NCI-H69 (cell line): ENCODE measurements at places on chromosomes 13 and 19.

GRCh38 chr13:26599860-26600259, 42.4 kb downstream of the WASF3 start:
- DNase-seq = peak; percentile 90

DNA sequence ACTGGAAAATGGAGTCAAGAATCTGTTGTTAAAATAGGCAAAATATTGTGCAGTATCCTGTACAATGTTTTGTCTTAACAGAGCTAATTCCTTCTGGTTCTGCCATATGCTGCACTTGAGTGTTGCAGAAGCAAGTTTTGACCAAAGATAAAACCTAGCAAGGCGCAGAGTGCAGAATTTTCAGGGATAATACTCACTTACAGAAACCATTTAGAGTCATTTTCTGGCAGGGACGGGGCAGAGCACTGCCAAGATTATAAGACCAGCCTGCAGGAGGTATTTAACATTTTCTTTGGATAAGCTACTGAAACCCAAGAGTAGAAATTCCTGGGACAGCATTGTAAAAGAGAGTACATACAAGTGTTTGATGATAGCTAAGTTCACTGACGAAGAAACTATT, 159.5 kb upstream of the EDNRB start:
- DNase-seq = no peak

DNA sequence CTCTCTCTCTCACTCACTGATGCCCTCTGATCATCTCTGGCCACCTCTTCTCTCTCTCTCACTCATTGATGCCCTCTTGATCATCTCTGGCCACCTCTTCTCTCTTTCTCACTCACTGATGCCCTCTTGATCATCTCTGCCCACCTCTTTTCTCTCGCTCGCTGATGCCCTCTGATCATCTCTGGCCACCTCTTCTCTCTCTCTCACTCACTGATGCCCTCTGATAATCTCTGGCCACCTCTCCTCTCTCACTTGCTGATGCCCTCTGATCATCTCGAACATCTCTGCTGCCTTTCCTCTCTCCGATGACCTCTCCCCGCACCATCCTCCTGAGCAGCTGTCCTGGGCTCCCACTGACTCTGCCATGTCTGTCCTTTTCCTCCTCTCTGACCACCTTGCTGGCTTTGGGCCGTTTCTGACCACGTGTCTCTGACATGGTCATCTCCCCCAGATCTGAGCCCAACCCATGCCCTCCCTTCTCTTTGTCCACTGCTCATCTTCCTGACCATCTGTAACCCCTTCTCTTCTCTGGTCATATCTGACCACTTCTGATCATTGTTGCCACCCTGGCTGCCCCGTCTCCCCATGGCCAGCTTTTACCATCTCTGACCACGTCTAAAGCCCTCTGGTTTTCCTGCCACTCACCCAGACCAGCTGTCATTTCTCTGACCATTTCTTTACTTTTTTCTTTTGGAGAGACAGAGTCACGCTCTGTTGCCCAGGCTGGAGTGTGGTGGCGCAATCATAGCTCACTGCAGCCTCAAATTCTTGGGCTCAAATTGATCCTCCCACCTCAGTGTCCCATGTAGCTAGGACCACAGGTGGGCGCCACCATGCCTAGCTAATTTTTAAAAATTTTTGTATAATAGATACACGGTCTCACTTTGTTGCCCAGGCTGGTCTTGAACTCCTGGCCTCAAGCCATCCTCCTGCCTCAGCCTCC, 2.4 kb downstream of the LRFN3 start:
- DNase-seq = no peak

- no peak for DNase-seq
Observed at GRCh38 chr13:44352202-44352601, 21.4 kb upstream of the SERP2 start.

DNA sequence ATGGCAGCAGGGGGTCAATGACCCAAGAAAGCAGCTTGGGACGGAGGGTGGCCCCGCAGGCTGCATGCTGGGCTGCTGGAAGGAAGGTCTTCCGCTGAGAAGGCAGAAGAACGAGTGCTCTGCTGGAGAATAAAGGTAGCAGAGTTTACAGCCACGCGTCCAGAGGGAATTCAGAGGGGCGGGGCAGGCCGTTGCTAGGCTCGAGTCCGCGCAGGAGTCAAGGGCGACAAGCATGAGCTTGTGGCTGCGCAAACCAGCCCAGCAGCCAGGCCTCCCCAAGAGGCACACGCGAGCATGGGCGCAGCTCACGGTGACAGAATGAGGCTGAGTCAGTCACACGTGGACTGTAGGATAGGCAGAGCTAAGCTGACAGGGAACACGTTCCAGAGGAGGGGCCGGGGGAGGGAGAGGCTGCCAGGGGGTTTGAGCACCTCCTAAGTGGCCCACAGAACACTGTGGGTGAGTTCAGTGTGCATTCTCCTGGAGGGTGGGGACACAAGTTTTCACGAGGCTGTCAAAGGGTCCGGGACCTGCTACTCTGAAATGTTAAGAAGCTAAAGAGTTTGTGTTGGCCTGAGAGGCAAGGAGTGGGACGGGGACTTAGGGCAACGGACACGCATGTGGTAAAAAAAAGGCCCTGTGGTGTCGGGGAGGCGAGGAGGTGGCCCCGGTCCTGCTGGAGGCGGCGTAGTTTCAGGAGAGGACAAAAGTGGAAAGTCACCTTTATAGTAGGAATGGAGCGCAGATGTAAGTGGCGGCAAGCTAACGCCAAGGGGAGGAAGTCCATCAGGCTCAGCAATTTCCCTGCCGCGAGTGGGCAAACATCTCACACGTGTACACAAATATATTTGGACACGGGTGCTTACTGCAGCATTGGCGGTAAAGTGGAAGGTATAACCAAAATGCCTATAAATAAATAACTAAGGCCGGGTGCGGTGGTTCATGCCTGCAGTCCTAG, 17.7 kb downstream of the RFX2 start:
- peak; percentile 96 for DNase-seq

DNA sequence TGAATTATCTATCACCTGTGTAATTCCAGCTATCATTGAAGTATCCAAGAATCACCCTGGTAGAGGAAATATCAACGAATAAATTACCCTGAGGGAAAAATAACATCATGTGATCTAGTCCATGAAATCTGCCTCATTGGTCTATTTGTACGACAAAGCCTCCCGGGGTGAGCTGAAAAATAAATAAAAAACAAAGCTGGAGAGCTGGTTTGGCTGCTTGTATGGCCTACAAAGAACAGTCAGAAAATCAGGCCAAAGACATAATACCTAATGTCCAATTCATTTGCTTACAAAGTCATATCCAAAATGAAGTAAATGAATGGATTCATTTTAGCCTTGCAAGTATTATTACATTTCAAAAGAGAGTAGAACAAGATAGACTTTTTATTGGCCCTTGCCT, 449.9 kb downstream of the KLF12 start:
- DNase-seq = no peak

GRCh38 chr19:35863018-35863417, 5.4 kb upstream of the APLP1 start:
- DNase-seq = no peak

DNA sequence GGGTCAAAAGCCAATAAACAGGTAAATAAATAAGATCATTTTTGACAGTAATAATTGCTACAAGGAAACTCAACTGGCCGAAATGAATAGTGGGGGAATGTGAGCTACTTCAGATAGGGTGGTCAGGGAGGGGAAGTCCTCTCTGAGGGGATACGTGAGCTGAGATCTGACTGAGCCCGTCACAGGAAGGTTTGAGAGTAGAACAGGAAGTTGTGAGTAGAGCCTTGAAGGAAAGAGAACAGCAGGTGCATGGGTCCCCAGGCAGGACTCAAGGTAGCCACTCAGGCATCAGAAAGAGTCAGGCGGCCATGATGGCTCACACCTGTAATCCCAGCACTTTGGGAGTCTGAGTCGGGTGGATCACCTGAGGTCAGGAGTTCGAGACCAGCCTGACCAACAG, 6.3 kb downstream of the IRGQ start:
- DNase-seq = no peak

DNA sequence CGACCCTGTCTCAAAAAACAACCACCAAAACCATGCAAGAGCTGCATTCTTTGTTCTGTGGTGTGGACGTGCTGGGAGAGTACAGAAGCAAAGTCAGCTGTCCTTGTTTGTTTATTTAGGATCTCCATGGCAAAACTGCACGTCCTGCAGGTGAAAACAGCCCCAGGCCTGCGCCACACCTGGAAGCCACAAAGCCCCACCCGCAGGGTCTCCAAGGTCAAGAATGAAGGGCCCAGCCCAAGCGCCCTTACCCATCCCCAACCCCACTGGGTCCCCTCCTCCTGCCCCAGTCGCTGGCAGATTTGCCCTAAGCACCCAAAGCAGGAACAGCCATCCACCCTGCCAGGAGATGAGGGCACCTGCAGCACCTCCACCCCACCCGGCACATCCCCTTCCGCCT, 10.5 kb downstream of the MBD3 start:
- DNase-seq = peak; percentile 45

GRCh38 chr13:104085611-104086010, 1019.4 kb upstream of the SLC10A2 start:
- DNase-seq = no peak

- no peak for DNase-seq
Observed at GRCh38 chr13:64130171-64130570, 2714.5 kb upstream of the PCDH20 start.

DNA sequence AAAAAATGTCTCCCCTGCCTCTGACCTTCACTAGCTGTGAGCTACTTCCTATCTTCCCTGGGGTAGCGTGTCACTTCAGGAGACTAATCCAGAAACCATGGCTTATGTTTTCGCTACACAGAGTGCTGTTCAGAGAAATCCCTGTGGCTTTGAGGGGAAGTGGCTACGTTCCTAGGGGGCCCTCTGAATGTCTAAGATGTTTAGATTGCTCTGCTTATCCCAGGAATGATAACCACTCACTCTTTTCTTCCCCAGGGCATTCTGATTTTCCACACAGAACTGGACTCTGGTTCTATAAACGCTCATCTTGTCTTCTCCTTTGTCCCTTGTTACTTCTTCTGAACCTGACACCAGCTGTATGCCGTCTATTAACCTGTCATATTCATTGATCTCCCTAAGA, 572.5 kb downstream of the OLFM4 start:
- DNase-seq = no peak

GRCh38 chr13:101572456-101572855, 120.0 kb downstream of the ITGBL1 start:
- DNase-seq = peak; percentile 27

DNA sequence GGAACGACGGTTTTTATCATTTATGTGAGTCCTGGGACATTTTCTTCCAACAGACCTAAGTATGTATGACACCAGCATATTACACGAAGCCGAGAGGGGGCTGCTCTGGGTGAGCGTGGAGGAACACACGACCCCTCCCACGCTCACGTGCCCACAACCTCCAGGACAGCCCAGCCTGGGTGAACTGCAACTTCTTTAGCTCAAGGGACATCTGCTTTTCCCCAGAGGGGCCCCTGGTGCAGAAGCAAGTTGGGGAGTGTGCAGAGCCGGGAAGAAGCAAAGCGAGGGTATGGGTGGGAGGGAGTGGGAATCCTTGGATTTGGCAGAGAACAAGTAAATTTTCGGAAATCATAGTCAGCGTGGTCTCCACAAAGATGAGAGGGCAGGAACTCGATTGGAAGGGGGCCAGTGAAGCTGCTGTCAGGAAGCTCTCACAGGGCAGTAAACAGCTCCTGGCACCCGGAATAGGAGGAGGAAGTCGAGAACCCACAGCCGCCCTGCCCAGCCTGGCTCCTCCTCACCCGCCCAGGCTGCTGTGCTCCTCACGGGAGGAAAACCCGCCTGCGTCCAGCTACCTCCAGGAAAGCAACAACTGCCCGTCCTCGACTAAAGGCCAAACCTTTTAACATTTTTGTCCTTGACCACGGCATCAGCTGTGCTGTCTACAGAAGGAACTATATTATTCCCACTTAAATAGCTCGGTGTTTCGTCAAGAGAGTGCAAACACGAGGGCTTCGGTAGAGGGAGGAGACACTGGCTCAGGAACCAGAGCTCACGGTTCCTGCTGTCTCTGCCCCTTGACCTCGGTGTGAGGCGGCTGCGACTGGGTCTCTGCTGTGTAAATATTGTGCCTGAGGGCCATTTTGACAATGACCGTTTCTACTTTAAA, 17.2 kb upstream of the CFAP97D2 start:
- DNase-seq = peak; percentile 62

- DNase-seq = no peak
Observed at GRCh38 chr19:18091217-18091608, 4.5 kb upstream of the IL12RB1 start.

GRCh38 chr19:49301165-49301865, 23.7 kb downstream of the SLC6A16 start:
- DNase-seq = peak; percentile 57

DNA sequence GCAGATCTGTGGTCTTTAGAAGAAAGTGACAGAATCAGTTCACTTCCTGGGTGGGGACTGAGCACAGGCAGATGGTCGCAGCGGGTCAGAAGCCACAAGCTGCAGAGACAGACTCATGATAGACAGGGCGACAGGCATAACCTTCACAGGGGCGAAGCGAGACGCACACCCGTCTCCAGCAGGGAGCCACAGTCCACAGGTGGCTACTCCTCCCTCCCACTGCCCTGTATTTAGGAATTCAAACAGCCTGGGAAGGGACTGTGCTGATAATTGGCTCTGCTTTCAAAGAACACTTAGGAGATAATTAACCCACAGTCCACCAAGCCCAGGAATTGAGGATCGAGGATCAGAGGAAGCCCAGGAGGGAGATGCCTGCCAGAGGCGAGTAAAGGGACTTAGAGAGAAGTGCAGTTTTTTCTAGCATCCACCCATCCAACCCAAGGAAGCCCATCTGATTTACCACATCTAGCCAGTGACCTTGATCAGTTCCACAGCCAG, 23.2 kb downstream of the RFX2 start:
- DNase-seq = peak; percentile 99

DNA sequence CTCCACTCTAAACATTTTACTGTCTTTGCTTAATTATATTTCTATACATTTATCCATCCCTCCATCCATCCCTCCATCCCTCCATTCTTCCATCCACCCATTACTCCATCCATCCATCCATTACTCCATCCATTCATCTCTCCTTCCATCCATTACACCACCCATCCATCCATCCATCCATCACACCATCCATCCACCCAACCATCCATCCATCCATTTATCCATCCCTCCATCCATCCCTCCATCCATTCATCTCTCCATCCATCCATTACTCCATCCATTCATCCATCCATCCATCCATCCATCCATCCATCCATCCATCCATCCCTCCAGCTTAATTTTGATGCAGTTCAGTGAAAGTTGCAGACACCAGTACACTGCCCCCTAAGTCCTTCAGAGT, 5.0 kb upstream of the HIF3A start:
- DNase-seq = no peak

- no peak for DNase-seq
Observed at GRCh38 chr13:71578048-71578447, 289.0 kb downstream of the DACH1 start.

GRCh38 chr13:111050539-111050879, 64.6 kb upstream of the ARHGEF7 start:
- no peak for DNase-seq

DNA sequence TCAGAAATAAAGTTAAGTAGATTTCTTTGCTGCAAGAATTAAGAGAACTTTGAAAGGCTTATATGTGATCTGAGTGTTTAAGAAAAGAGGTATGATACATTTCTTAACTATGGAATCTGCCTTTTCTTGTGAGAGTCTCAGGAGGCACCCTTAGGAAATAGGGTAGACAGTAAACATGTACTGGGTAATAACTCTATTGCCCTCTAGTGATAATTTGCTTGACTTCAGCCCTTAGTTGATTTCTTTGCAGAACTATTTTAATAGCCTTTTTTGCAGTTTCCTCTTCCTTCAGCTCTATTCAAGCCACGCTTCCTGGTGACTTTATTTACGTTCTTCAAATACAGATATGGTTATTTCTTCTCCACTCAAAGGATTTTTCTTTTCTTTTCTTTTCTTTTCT, 37.0 kb upstream of the CCNA1 start:
- peak; percentile 33 for DNase-seq

GRCh38 chr13:99652141-99652540, 150.9 kb downstream of the TM9SF2 start:
- no peak for DNase-seq

GRCh38 chr19:56098731-56099568, 22.1 kb downstream of the ZNF787 start:
- DNase-seq = no peak
